ENCODE measurements at places on chromosomes 4 and X.

DNA sequence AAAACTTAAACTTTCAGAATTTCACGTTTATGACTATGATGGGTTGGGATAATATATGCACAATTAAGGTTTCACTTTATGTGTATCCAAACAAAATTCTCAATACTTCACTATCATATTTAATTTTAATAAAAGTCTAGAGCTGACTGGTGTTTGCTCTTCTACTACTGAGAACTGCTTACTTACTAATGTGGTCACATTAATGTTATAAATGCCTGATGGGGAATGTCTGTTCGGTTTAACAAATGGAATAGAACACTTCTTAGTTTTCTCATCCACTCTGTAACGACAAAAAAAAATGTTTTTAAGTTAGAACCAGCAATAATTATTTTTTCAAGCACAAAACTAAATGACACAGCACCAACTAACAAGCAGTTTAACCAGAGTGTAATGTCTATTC lies 34.3 kb downstream of the CDKL2 start:
- no peak for DNase-seq

DNA sequence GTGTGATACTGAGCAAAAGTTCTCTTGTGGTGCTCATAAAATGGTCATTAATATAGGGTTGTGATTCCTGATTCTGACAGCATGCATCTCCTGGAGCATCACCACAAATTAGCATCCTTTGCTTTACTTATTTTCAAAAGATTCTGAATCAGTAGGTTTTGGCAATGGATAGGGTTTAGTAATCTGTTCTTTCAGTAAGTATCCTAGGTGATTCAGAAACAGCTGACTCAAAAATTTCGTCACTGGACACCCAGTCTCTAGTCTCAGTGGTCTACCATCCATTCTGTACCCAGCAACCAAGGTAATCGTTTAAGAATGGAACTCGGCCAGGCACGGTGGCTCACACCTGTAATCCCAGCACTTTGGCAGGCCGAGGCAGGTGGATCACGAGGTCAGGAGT lies 4.1 kb downstream of the CBLL2 start:
- DNase-seq = no peak

GRCh38 chr4:120009731-120010130 lies 56.9 kb downstream of the MAD2L1 start:
- no peak for DNase-seq

DNA sequence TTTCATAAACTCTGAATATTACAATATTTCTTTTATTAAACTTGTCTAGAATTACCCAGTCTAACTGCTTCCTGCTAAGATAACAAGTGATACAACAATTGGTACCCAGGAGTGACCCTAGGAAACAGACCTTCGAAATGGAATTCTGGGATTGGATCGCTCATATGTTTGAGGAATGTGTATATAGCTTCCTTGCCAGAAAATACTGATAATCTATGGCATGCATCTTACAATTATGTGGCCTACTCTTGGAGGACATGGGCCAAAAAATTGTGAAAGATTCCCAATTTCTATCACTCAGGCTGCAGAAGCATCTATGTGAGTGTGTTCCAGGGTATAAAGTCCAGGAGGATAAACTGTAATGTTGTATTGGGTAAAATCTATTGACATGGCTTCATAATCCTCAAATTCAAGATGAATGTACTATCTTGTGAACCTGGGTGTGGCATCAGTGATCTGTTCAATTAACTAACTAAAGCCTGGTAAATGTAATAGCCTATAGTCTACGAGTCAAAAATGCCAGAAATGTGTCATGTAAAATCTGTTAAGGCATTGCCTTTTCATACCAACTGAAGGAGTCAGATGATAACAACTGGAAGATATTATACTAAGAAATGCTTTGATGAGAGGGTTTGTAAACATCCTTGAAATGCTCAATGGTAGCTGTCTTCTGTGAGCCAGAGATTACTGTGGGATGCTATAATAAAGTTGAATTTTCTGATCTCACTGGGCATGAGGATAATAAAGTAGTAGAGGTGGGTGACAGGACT lies 1499.3 kb downstream of the PCDH7 start:
- DNase-seq = no peak

DNA sequence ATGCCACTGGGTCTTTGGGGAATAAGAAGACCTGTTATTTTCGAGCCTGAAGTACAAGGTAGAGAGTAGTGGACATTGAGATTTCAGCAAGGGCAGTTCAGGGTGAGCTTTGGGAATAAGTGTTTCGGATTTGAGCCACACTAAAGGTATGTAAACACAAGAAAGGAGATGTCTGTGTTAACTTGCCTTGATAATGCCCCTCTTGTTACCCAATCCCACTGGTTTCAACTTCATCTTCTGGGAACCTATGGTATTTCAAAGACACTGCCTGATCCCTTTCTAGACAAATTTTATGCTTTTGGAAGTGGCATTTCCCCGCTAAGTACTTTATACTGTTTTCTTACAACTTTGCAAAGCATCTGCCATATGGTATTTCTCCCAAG lies 79.4 kb downstream of the SLC9A6 start:
- no peak for DNase-seq

- no peak for DNase-seq
Observed at GRCh38 chr4:119125931-119126330, 9.7 kb upstream of the MYOZ2 start.

DNA sequence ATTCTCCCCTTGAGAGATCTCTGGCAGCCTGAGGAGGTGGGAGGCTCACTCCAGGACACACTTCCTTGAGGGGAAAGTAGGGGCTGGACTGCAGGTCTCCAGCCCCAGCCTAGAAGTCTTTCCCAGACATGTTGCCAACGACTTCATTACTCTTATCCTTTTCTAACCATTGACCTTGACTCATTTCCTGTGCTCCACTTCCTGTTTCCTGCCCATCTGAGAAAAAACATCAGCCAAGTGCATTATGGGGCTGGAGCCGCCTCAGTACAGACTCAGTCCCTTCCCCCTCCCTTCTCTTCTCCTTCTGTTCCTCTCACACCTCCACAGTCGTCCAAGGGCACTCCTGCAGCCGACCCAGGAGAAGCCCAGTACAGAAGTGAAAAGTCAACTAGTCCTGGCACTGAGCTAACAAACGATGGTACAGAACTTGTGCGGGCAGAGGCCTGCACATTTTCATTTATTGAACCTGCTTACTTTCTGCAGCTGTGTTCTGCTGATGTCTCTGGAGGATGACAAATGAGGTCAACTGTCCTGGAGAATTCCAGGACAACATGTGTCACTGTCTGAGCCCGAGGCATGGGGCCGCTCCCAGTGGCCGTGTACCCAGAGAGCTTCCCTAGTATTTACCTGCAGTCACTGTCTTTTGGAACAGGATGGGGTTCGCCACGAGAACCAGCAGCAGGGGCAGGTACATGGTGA lies 20.1 kb downstream of the GPR143 start:
- DNase-seq = peak; percentile 82

- no peak for DNase-seq
Observed at GRCh38 chr4:109764376-109764775, 34.5 kb upstream of the PLA2G12A start.

DNA sequence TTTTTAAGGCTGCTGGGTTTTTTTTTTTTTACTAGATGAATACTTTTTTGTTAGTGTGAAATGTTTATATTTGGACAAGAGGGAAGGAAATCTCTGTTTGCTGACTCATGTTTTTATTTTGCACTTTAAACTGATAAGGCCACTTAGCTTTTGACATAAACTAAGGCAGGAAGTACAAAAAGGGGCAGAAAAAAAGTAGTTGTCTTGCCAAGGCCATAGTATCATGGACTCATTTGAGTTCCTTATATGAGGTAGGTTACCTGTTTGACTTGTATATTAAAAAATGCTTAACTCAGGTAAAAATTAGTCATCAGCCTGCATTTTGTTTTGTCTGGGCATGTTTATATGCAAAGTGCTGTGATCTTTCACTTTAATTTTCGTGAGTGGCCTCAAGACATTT lies 26.0 kb downstream of the SMAD1 start:
- peak; percentile 69 for DNase-seq

- no peak for DNase-seq
Observed at GRCh38 chr4:40178672-40179071, 18.2 kb upstream of the RHOH start.

DNA sequence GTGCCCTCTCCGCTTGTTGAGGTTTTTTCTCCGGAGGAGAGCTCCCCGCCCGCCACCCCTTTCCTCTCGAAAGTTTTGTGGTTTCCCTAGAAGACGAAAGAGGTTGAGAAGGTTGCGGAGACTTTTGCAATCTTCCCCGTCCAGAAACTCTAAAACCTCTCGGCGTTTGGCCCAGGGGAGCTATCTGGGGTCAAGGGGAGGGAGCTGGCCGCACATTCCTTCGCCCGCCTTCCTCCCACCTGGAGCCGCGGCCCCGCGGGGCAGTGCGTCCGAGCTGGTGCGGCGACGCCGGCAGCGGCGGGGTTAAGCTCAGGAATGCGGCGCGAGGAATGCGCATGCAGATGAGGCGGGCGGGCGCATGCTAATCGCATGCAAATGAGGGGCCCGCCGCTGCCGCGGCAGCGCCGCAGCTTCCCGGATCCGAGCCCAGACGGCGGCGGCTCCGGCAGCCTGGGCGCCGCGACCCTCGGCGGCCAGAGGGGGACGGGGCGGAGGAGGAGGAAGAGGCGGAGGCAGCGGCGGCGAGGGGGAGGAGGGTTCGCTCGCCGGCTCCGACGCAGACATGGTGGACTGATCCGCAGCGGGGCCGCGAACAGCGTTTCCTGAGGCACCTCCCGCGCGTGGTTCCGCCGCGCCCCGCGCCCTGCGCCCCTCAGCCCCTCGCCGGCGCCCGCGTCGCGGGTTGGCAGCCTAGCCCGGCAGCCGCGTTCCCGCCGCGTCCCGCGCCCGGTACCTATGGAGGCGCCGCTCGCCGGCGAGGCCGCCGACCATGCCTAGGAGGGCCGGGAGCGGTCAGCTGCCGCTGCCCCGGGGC lies at the start of gene WWC2:
Gene WWC2, plus strand, starts transcription at position 535 of the 814 bp plus-strand sequence. Its CDS starts 235 bp downstream, at position 770.
- peak; percentile 96 for DNase-seq

- peak; percentile 30 for DNase-seq
Observed at GRCh38 chrX:67587946-67588624, 44.3 kb downstream of the AR start.

- DNase-seq = peak; percentile 48
Observed at GRCh38 chr4:68349279-68349648, 626 bp downstream of the YTHDC1 start.

DNA sequence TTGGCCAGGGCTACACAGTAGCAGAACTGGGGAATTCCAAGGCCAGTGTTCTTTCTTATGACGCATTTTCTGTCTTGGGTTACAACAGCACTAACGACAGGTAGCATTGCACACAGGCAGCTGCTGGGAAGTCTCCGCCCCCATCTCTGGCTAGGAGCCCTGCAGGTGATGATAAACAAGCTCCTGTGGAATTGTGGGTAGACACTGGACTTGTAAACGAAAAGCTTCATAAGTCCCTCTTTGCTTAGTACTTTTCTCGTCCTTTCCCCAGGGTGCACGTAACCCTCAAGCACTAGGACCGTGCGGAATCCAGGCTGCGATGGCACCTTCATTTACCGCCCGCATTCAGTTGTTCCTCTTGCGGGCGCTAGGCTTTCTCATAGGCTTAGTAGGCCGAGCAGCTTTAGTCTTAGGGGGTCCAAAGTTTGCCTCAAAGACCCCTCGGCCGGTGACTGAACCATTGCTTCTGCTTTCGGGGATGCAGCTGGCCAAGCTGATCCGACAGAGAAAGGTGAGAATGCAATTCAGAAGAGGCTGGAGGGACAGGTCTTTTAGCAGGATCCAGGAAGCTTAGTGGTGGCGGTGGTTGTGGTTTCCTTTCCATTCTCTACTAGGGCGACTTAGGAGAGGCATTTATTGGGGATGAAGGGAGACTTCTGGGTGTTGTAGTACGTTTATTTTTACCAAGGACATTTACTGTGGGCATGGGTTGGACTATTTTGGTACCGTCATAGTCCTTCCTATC lies at the start of gene FAAH2:
Gene FAAH2, plus strand, starts transcription at position 200 of the 745 bp plus-strand sequence. Its CDS starts 120 bp downstream, at position 320.
- no peak for DNase-seq
